ENCODE measurements at places on chromosomes 11 and 22. TPM values are rescaled to one million over a fixed set of nuclear protein-coding genes. Genes with fewer than 3 reads are reported as not detected.

- no peak for DNase-seq
These were observed 30.2 kb downstream of the GGT5 start for GRCh38 chr22:24214467-24215285.

DNA sequence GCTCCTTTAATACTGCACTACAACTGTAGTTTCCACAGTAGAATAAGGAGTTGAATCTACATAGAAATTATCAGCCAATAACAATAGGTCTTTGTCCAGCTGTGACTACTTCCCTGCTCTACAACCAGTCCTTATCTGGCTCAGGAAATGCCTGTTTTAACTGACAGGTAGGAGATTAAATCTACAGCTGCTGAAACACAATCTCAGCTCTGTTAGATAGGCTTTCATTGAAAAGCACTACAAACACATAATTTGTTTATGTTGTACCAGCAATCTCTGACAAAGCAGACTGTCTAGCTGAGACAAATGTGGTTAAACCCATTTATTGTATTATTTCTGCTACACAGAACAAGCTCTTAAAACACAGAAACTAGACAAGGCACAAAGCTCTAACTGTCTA is 230.0 kb downstream of the SOX6 start:
- DNase-seq: no peak

- peak; percentile 62 for DNase-seq
These were observed 14.7 kb downstream of the GGA1 start for GRCh38 chr22:37623075-37624016.

- DNase-seq: peak; percentile 36
These were observed 178.5 kb downstream of the SPON1 start for GRCh38 chr11:14140991-14141390.

- DNase-seq: no peak
These were observed 6.9 kb upstream of the DCPS start for GRCh38 chr11:126297004-126297403.

The TMPRSS6 gene
- total RNA-seq: not detected

The CYTH4 gene
- total RNA-seq: under 0.01 TPM

The C11orf52 gene
- 0.32 TPM for total RNA-seq

The TUG1 gene
- 88.1 TPM for total RNA-seq

GRCh38 chr11:60371386-60371785 is 6.9 kb upstream of the MS4A7 start:
- DNase-seq: no peak

The MTFP1 gene
- 11.3 TPM for total RNA-seq

The FUT4 gene
- total RNA-seq: 4.3 TPM

The C11orf16 gene
- not detected for total RNA-seq

GRCh38 chr11:9653871-9654270 is 10.0 kb upstream of the SWAP70 start:
- DNase-seq: no peak

- DNase-seq: no peak
These were observed 37.9 kb upstream of the PPARA start for GRCh38 chr22:46112405-46112804.

The GNAZ gene
- 1.3 TPM for total RNA-seq

The MAPK8IP2 gene
- total RNA-seq: 0.43 TPM

The PLAAT2 gene
- total RNA-seq: not detected

DNA sequence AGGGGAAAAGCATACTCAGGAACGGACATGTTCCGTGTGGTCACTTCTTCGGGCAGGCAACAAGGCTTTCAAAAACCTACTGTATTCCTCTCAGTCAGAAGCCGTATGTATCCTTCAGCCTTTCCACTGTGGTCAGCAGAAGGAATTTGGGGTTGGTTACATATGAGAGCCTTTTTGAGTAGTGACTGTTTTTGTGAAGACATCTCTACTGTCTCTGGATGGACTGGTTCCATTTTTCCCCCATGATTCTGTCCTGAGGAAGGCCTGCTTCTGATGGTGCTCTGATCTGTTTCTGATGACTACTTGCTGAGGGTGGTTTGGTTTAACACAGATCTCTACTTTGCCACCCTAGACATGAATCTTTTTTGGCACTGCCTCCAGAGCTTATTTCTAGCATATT is 63.7 kb upstream of the HORMAD2 start:
- no peak for DNase-seq

DNA sequence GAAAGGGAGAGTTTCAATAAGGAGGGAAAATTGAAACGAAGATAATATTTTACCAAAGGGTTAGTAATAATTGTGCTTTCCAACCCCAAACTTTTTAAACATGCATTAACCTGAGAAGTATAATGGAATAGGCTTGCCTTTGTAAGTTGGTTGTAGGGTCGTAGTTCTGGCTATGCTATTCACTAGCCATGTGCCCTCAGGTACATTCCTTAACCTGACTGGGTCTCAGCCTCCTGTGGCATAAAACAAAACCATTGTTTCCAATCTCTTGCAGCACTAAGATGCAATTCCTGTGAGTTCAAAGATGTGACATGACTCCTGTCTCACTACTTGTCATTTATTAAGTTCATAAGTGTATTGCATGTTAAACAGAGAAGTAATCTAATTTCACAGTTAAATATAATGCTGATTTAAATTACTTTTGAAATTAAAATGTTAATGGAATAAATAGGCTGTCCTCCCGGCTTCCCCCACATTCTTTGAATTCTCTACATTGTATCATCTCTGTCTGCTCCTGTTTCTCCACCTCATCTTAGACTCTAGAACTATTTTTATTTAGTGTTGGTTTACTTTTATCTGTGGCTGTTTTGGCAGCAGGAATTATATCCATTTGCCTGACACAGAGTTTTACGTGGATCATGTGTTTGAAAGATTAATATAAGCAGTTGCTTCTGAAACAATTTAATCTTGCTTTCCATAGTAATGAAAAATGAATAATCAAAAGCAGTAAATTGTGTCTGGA is 216.3 kb downstream of the FAT3 start:
- DNase-seq: no peak

The F2 gene
- total RNA-seq: not detected

DNA sequence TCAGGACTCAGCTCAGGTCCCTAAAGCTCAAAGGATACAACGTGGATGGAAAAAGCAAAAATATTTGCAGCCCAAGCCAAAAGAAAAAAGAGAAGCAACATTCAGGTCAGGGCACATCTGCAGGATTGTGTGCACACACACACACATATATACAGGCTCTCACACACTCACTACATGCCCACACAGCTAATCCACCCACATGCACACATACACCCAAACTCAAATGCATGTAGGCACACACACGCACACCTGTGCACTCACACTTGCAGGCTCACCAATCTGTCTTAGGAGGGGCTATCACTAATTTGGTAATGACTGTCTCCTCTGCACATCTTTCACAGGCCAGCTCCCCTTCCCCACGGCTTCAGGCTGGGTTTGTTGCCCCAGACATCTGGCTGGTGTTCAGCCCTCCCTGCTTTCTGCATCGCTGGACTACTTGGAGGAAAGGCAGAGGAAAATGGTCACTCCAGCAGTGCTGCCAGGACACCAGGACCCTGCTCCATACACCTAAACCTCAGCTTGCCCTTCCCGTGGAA is 103.6 kb upstream of the DRD2 start:
- no peak for DNase-seq

The SPTY2D1 gene
- total RNA-seq: 20.7 TPM

DNA sequence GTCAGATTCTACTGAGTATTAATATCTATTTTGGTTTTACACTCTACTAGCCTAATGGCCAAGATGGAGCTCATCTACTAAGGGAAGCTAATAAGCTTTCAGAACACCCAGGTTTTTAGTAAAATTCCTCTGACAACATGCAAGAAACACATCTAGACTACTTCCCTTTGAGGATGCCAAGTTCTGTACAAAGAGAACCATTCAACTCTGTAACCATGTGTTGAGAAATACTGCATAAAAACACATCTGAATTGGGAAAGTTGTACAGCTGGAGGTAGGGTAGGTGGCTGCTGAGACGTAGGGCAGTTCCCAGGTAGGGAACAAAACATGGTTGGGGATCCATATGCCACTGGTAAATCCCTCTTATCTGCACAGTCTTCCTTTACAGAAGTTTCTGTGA is 66.2 kb downstream of the SC5D start:
- no peak for DNase-seq

The FAM181B gene
- not detected for total RNA-seq

DNA sequence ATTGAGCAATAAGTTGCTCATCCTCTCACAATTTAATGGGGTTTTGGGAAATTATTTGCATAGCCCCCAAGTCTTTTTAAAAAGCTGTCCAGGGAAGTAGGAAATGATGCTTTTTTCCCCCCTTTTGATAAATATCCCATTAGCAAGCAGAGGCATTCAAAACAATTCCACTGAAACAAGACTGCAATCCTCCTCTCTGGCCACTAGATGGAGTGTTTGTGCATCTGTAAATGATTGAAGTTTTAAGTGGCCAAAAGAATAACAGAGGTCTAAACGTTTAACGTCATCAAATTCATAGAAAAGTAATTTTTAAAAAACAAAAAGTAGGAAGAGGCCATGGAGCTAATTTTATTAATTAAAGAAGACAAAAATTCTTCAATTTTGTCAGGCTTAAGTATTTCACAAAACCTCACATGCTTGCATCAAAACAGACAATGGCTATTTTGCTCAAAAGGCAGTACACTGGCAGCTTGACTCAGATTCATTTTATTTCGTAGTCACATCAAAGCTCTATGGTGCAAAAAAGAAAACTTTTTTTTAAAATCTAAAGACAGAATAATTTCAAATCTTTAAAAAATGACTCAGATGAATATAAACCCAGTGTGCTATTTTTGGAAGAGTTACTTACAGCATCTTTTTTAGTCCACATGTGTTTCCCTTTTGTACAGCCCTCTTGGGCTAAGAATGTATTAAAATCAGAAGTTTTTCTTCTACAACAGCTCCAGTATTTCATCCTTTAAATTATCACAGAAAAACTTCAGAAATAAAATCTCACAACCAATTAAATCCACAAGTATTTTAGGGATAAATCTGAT is 17.8 kb downstream of the CHORDC1 start:
- DNase-seq: peak; percentile 71

- no peak for DNase-seq
These were observed 141.3 kb upstream of the TTC12 start for GRCh38 chr11:113173126-113173525.

DNA sequence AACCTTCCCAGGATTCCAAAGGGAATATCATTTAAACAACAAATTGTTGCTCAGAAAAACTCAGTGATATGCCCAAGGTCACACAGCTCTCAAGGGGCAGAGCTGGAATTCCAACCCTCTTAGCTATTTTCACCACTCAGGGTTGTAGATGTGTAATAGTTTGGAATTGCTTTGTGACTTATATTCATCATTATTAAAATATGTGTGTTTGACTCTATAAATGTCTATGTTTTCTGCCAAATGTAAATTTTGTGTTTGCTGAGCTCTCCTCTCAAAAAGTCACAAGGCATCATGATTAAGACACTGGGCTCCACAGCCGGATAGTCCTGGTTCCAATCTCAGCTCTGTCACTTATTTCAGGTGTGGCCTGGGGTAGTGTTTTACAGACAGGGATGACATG is 407.3 kb downstream of the TMEM135 start:
- no peak for DNase-seq

The MMP27 gene
- total RNA-seq: not detected

The VPREB1 gene
- not detected for total RNA-seq
